BJ (cell line): ENCODE measurements at places on chromosomes 3 and 15.

GRCh38 chr3:53705024-53705745 is 141.0 kb downstream of the CHDH start:
- no peak for DNase-seq

DNA sequence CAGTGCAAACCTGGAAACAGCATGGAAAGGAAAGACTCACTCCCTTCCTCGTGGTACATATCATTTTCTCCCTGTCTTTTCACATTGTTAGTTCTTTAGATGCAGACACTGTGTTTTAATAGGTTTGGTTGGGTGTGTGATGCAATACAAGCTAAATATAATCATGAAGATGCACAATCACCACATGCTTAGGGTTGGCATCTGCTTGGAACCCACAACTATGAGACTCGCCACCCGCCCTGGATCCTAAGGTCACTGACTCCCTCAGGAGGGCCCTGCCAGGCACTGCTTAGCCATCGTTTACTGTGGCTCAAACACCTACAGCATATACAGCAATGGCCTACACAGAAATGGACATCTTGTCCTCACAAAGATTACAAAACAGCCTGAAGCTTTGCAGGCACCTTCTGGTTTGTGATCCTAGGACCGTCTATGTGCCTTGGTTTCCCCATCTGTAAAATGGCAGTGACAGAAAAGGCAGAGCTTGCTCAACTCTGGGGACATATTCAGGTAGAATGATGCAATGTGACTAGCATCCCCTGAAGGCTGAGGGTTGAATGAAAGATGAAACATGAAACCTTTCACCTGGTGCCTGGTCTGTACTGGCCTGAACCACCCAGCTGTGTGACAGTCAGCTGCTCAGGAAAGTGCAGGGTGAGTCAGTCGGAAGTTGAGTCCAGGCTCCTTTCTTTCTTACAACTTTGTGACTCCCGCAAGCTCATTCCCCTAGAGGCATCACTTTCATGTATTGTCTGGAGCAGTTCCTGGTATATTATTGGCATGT is 123.6 kb upstream of the PFN2 start:
- no peak for DNase-seq

GRCh38 chr3:52522651-52523251 is 10.9 kb downstream of the NT5DC2 start:
- DNase-seq, result no peak

DNA sequence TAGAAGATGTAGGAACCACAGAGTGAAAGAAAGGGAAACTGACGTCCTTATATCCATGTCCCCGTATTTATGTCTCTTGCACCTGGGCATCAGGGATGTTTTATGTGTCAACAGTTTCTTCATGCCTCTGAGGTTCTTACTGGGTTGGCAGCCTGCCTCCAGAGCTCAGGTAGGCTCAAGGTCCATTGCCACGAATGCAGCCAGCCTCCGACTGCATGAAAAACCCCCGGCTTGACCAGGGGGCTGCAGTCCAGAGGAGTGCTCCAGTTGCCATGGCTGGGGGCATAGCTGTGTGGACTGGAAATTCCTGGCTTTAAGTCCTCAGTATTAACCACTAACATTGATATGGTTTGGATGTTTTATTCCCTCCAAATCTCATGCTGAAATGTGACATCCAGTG is 2.8 kb upstream of the CSPG5 start:
- no peak for DNase-seq

DNA sequence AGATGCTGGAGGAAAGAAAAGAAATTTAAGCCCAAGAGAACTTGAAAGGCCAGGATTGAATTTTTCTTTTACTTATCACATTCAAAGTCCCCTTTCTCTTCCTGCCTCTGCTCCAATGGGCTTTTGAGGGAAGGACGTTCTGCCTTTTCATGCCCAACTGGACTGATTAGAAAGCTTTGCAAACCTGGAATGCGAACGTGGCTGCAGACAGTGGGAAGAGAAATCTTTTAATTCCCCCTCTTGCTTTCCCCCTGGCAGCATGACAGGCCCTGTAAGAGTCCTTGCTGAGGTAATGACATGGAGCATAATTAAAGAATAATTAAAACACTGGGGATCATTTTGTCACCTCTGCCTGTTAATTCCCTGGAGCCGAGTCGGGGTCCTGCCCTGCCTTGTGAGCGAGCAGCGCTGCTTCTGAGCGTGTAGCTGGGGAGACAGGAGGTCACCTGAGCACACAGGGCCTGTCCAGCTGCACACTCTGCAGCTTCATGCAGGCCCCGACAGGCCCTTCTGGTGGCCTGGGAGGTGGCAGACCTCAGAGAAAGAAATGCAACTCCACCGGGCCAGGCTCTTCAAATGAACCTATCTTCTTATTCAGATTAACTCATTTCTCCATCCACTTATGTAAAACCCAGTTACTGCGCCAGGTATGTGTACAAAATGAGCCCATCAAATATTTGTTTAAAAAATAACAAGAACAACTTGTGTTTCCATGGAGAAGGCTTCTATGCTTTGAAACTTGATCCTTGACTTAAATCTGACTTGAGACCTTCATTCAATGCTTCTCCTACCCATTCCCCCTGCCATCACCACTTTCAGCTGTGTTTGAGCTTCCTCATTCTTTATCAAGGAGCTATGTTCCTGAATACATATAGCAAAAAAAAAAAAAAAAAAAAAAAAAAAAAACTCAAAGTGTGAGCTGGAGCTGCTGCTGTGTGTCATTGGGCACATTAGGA is 628.2 kb upstream of the CFAP20DC start:
- DNase-seq, result no peak

DNA sequence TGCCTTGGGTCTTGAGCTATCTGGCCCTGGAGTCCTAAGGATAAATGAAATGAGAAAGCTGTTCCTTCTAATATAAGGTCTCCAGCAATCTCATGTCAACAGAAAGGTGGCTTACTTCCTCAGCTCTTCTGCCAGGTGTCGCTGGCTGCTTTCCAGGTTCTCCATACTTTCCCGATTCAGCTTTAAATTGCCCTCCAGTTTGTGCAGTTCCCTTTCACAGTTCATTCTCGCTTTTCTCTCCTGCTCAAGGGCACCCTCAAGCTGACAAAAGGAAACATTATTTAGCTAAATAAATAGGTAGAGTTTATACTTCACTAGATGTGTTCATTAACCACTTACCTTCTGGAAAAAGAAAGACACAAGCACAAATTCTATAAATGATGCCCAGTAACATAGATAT is 73.0 kb downstream of the MYH15 start:
- DNase-seq, result no peak

GRCh38 chr3:51718547-51719409 is 11.9 kb downstream of the GRM2 start:
- no peak for DNase-seq

DNA sequence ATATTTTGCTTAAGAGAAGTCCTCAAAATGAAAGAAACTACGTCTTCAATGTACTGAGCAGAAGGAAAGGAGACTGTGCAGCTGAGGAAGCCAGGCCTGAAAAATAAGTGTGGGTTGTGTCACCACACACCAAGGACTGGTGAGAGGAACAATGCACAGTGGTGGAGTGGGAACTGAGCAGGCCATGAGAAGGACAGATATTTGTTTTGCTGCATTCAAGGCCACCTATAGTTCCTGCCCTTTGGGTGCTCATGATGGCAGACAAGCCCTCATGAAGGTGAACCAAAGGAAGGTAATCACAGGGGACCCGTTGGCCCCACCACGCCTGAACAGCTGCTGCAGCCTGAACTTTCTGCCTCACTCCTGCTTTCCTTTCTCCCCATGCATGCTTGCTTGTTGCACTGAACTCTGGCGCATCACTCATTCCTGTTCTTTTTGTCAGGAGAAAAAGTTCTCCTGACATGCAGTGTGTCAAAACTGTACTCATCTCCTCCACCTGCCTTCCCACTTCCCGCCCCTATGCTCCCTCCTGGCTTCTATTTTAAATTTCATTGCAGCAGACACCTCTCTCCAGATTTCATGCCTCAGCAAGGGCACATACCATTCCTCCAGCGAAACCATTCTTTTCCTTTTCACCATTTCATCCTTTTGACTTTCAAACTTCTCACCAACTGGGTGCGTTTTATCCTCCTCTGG is 2.2 kb upstream of the RNF7 start:
- no peak for DNase-seq

DNA sequence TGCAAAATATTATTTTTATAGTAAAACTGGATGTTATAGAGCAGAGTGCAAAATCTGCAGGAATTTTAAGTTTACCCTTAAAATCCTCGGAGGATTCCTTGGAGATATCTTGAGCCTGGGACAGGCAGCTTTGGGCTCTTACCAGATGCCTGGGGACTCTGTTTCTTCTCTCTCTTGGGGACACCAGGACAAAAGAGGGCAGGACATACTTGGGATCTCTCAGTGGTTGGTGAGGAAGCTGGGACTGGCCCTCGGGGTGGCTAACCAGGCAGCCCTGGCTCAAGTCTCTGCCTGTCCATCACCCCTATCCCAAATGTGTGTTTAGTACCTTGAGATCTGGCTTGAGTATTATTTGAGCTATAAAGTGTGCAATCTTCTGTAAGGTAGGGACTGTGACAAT is 38.6 kb downstream of the TKT start:
- DNase-seq, result no peak

DNA sequence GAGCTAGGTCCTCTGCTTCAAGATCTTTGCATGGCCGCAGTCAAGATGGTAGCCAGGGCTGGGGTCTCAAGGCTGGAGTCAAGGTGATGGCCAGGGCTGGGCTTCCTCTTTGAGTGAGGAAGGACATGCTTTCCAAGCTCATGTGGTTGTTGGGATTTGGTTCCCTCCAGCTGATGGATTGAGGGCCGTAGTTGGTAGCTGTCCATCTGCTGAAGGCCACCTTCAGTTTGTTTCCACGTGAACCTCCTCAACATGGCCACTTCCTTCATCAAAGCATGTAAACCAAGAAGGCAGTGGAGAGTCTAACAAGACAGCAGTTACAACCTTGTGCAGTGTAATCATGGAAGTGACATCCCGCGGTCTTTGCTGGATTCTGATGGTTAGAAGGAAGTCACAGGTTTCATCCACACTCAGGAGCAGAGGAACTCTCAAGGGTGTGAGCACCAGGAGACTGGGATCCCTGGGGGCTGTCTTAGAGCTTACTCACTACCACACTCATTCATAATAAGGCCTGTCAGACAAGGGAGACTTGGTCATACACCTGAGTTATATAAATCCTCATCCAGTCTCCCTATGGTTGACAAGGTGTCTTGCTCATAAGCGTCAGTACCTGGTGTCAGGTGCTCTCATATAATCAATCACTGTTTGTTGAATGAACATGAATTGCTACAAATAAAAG is 42.1 kb downstream of the ABHD5 start:
- DNase-seq, result no peak

GRCh38 chr15:99253381-99254090 is 2.3 kb downstream of the LRRC28 start:
- peak; percentile 19 for DNase-seq

DNA sequence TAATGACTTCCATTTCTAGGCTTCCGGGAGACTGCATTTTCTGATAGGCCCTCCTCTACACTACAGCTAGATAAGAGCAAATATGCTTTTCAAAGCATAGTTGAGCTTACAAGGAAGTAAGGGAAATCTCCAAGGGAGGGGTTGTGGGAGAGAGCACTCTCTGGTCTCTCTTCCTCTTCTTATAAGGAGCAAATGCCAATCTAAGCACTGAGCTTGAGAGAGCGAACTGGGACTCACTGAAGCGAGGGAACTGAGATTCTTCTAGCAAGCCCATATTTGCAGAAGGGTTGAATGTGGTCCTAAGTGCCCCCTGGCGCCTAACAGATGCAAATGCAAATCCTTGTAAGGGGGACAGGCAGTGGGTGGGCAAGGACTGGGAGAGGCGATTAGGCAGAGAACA is 164.8 kb downstream of the ERC2 start:
- DNase-seq, result no peak

- DNase-seq, result no peak
Measured at GRCh38 chr15:87207251-87207650, 1049.3 kb downstream of the NTRK3 start.

DNA sequence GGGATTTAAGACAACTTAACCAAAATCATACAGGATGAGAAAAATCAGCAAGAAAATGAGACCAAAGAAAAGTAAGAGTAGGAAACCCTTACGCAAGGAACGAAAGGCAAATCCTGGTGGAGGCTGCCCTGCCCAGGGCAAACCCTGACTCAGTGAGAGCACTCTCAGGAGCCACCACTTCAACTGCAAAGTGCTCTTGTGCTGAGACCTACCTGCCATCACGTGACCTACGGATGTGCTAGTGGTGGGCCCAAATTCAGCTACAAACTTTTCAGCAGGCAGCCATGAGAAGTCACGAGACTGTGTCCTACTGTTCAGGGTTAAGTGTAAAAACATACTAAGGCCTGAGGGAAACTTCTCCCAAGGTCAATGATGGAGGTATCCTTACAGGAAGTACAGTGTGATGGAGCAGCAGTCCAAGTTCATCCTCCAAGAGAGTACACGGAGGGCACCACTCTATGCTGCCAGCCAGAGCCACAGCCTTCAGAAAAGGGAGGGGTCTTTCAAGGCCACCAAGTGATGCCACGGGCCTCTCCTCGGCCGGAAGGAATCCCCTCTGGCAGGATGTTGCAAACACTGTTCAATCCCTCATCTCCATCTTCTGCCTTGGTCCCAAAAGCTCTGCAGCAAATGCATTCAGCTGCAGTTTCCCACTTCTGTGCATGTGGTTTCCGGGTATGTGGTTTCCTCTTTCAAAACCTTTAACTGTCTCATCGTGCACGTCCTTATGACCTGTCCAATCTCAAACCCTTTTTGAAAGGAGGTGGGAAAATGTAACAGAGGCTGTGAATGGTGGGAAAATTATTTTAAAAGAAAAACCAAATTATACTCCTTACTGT is 9.5 kb downstream of the CHSY1 start:
- DNase-seq, result no peak

DNA sequence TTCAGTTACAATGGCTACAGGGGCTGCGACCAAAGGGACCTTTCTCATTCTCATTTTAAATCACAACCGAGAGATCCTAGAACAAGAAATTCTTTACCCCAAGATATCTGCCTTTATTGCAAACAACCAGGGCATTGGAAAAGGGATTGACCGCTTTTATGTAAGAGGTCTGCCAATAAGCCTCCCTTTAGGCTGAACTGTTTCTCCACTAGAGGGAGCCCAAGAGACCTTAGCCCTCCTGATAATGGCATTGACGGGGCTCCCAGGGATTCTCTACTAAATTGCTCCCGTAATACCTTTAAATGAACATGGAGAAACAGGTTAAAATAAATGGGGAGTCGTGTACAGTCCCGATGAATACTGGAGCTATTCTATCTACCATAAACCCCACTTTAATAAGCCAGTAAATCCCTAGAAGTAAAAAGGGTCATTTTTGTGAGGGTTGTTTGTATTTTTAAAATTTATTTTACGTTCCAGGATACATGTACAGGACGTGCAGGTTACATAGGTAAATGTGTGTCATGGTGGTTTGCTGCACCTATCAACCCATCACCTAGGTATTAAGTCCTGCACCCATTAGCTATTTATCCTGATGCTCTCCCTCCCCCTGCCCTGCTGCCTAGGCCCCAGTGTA is 7.5 kb upstream of the IGSF10 start:
- no peak for DNase-seq

GRCh38 chr15:36658312-36658711 is 78.9 kb downstream of the CDIN1 start:
- peak; percentile 59 for DNase-seq

DNA sequence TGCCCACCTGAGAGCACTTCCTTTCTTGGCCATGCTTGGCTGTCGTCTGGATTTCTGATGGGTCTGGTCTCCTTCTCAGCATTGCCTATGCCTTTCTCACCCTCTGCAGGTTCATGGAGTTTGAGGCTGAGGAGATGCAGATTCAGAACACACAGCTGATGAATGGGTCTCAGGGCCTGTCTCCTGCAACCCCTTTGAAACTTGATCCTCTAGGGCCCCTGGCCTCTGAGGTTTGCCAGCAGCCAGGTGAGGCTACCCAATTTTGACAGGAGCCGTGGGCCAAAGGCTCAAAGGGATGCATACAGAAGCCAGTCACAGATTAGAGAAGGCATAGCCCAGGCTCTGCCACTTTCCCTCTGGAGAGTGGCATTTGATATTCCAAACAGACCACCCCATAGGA is 10.5 kb downstream of the NUTM1 start:
- DNase-seq, result no peak
